DMS79 (cell line): ENCODE measurements at places on chromosomes 2 and 18.

- no peak for DNase-seq
Measured at GRCh38 chr2:169694894-169695260, 608 bp downstream of the PHOSPHO2 start.

DNA sequence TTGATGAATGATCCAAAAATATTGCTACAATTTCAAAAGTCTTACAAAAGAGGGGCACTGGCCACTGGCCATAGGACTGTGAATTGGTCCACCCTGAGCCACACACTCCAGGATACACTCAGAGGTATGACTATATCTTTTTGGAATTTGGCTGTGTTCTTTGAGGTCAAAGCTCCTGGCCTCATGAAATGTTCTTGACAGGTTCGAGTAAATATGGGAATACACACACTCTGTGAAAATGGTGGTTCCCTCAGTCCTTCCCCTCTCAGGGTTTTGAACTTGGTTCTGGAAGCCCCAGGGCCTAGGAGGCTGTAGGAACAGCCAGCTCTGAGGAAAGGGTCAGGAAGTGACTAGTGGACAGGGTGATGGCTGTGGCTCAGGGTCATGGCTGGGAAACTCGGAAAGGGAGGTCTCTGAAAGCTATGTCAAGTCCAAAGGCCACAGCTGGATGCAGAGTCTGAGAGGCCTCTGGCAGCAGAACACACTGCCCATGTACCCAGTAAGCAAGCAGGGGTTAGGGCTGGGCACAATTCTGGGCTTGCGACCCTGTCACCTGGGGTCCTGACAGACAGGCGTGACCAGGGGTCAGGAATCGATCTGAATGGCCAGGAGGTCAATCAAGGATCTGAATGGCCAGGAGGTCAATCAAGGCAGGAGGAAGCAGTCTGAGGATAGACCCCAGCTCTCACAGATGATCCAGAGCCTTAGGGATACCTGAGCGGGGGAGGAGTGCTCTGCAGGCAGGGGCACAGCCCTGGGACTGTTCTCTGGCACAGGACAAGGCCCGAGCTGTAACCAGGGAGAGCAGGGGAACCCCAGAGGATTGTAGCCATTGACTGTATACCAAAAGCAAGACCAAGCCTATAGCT lies 223.4 kb upstream of the SMAD2 start:
- no peak for DNase-seq

DNA sequence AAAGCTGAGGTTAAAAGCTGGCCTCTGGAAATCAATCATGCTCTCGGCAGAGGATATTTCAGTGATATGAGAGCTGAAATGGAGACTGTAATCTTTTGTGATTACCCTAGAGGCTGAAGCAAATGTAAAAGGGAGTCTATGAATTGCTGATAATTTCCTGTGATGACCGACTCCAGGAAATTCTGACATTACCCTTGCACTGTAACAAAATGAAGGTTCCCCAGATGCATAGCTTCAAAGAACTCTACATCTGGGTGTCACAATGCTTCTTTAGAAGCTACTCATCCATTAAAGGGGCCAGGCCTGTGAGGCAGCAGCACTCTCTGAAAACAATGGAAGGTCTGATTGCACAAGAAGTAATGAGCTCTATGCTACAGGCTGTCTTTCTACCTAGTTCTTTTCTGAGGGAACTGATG lies 268.2 kb upstream of the SESTD1 start:
- DNase-seq, result no peak

- DNase-seq, result no peak
Measured at GRCh38 chr2:52115750-52116149, 1083.8 kb upstream of the NRXN1 start.

GRCh38 chr2:211367293-211367692 lies 810.9 kb downstream of the CPS1 start:
- no peak for DNase-seq

DNA sequence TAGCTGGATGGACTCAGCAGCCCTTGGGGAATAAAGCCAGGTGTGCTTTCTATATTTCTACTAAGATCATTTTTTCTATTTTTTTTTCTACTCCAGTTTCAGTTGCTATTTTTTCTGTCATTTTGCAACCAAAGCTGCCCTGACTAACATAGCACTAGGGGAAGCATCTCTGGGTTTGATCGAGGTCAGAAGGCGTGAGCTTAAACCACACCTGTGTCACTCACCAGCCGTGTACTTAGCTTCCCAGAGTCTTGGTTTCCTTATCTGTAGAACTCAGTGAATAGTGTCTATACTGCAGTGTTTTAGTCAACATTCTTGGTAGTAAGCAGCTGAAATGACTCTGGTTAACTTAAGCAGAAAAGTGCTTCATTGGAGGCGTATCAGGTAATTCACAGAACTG lies 489.6 kb upstream of the SPRED2 start:
- no peak for DNase-seq

GRCh38 chr2:240855670-240856069 lies 13.0 kb upstream of the AGXT start:
- no peak for DNase-seq

GRCh38 chr2:172252154-172252553 lies 149.5 kb upstream of the DLX2 start:
- DNase-seq, result no peak

DNA sequence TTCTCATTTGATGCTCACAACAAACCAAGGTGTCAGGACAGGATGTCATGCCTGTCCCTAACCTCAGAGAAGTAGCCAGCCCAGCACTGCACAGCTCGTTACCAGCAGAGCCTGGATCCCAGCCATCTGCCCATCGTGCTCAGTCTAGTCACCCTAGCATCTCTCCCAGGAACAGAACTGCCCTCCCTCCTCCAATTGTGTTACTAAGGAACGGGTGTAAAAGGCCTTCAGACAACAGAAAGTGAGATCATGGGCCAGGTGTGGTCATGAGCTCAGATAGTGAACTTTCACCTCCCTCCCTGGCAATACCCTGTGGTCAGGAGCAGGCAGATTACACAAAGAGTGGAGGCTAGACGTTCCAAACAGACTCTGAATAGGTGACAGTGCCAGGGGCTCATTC lies 111.8 kb upstream of the PPP1CB start:
- peak; percentile 23 for DNase-seq

GRCh38 chr2:134365356-134365755 lies 111.5 kb downstream of the MGAT5 start:
- no peak for DNase-seq

DNA sequence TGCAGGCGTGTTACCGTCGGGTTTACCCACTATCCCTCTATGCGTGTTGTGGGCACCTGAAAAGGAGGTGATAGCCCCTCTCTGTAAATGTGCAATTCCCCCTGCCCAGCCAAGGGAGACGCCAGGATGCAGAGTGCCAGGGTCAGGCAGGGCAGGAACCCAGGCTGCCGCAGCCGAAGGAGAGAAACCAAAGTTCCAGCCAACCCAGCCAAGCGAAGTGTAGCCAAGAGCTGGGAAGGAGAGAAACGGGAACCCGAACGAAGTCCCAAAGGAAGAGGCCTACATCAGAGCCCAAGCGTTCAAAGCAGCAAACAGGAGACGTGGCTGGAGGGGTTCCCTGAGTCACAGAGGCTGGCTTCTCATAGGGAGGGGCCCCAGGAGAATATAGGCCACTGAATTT lies 24.2 kb upstream of the SPR start:
- DNase-seq, result no peak

DNA sequence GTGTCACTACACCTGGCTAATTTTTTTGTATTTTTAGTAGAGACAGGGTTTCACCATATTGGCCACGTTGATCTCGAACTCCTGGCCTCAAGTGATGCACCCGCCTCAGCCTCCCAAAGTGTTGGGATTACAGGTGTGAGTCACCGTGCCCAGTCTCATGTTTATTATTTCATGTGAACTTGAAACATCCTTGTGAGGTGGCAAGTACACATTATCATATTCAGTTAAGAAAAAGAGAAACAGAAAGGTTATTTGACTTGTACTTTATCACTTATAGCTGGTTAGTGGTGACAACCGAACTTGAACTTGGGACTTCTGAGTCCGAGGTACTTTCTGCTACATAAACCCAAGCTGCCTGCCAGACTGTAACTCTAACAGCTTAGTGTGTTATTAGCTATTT lies 24.4 kb downstream of the ABHD3 start:
- DNase-seq, result no peak

- no peak for DNase-seq
Measured at GRCh38 chr2:207662203-207662602, 37.0 kb upstream of the METTL21A start.

DNA sequence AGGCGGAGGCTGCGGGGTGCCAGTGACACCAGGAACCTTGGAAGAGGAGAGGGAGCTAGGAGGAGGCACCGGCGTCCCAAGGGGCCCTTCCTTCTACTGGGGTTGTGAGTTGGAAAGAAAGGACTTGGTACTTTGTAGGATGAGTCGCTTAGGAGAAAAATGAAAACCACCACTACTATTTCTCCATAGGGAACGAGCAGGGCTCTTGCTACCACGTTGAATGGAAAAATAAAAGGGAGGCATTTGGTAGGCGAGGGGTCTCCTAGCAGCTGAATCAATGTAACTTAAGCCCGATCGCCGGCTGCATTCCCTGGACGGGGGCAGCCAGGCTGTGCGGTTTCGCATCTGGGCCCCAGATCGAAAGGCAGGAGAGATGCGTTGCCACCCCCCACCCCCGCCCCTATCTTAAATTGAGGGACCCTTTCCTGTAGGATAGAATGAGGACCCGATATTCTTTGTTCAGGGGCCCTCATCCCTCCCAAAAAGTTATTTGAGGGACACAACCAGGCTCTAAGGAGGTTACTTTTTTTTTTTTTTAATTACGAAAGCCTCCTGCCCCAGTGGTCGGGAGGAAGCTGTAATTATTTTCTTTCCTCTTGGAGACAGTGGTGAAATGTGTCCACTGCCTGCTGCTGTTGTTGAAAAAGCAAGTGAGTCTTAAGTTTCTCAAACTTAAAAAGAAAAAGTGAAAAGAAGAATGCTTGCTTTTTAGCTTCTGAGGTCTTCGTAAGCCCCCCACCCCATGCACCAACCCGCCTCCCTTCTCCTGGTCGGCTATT lies 1.3 kb downstream of the IGFBP2 start:
- DNase-seq, result peak; percentile 29

GRCh38 chr18:80172056-80172455 lies 63.0 kb downstream of the ADNP2 start:
- no peak for DNase-seq

DNA sequence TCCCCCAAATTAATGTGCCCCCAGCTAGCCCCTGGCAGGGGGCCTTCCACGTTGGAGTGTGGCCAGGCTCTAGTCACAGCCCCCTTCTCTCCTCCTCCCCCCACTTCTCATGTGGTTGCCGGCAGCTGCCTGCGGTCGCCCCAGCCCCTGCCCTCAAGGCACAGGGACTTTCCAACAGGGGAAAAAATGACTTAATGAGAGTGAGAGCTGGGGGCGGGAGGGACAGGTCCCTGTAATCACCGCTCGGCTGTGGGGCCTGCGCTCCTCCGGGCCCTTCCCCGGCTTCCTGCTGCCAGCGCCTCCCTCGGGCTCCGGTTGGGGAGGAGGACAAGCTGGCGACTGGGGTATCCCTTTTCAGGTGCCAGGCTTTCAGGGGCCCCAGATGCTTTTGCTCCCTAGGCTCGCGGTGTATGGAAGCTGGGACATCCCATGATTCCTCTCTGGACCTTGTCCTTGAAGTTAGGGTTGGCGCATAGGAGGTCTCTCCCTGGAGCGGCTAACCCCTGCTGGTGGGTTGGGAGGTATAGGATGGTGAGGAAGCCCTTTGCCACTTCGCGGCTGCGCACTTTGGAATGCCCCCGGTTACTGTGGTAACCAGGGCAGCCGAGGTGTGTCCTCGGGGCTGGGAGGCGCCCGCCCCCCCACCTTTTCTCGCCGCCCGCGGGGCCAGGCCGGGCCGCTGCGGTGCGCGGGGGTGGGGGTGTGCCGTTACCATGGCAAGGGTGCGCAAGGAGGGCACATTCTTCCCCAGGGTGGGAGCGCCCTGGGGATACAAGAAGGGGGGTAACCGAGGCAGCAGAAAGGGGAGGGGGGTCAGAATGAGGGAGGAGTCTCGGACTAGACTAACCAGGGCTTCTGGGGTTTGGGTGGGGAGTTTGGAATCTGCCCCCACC lies 16.1 kb downstream of the WNT10A start:
- peak; percentile 58 for DNase-seq
